ENCODE measurements at places on chromosomes 6 and 20.
A peak's percentile ranks its signal among the peaks of the same experiment; 100 is the strongest.

- DNase-seq = no peak
These were observed 389.2 kb upstream of the CITED2 start for GRCh38 chr6:139763468-139764210.

DNA sequence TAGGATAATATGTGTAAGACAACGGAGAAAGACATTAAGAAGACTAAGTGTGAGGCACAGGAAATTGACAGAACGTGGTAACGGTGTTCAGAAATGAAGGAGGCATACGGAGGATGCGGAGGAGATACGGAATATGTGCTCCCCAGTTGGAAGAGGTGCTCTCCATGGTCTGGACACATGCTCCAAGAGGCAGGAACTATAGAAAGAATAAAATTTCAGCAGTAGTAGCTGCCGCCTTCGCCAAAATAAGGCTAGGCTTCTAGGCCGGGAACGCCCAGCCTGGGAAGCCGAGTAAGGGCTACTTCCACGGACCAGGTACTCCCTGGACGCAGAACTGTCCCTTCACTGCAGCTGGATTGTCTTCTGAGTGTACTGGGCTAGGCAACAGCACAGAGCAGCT lies 7.4 kb downstream of the MAFB start:
- no peak for DNase-seq

- DNase-seq = no peak
These were observed 121.4 kb downstream of the KIF13A start for GRCh38 chr6:17865798-17866725.

- DNase-seq = no peak
These were observed 2.2 kb downstream of the SULF2 start for GRCh38 chr20:47782920-47783552.

- no peak for DNase-seq
These were observed 57.3 kb downstream of the EYA2 start for GRCh38 chr20:46951840-46952497.

DNA sequence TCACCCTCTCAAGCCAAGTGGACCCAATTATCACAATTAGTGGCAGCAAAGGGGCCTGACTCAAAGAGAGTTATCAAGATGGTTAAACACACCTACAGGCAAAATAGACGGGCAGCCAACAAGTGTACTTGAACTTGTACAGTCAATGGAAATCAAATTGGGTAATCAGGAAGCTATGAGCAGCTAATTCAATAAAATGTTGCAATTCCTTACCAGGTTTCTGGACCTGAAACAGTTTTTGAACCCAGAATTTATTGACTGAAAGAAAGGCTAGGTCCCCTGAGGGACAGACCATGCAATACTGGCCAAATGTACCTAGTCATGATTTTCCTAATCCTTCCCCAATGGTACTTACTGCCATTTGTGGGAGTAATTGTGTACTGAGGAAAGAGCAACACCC lies 679.8 kb downstream of the EPM2A start:
- DNase-seq = no peak

DNA sequence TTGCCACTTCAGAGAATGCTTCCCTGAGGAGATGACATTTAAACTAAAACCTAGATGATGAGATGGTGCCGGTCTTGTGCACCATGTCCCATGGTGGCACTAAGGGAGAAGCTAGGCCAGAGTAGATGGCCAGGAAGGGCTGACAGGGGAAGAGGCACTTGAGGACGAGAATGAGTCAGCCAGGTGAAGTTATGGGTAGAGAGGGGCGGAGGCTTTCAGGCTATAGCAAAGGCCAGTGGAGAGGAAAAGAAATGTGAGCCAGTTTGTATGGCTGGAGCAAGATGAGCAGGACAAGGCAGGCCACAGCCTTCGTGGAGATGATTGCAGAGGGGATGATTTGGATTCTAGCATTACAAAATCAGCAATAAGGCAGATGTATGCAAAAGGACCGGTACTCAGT lies 44.7 kb upstream of the ADGRF4 start:
- no peak for DNase-seq

DNA sequence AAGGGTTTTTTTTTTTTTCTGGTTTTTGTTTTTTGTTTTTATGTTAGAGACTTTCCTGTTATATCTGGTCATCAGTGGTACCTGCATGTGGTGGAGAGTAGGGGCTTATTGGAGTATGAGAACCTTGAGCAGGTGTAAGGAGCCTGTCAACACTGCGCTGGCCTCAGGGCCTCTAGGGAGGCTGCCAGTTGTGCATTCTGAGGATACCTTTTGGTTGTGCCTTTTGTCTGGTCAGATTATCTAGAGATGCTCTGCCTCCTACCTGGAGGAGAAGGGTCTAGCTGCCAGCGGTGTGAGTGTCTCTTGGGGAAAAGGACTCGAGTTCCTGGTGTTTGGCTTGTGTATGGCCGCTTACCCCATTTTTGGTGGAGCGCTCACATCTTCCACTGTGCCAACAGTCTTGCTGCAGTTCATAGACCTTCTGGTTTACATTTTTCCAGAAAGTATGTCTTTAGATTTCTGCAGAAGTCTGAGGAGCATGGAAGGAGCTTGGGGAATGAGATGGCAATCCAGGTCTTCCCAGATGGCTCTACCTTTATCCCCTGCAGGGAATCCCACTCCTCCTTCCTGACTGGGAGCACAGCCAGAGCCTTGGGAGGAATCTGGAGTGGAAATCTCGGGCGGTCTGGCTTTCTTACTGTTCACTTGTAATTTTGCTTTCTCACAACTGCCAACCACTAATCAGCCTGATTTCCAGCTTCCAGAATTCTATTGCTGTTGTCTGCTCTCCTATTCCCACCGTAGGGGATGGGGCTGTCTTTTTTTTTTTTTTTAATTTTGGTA lies 49.9 kb downstream of the PTPN1 start:
- DNase-seq = no peak

DNA sequence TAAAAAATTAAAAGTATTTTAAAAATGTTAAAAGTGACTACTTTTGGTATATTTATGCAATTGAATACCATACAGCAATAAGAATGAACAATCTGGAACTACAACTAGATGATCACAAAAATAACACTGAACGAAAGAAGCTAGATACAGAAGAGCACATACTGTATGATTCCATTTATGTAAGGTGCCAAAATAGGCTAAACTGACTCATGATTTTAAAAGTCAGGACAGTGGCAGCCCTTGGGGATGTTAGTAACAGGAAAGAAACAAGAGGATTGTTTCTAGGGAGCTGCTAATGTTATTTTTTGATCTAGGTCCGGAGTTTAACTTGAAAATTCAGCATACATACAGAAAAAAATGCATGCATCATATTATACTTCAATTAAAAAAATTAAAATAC lies 42.3 kb downstream of the KIF13A start:
- no peak for DNase-seq

- no peak for DNase-seq
These were observed 447.8 kb upstream of the FLRT3 start for GRCh38 chr20:14785065-14785743.

DNA sequence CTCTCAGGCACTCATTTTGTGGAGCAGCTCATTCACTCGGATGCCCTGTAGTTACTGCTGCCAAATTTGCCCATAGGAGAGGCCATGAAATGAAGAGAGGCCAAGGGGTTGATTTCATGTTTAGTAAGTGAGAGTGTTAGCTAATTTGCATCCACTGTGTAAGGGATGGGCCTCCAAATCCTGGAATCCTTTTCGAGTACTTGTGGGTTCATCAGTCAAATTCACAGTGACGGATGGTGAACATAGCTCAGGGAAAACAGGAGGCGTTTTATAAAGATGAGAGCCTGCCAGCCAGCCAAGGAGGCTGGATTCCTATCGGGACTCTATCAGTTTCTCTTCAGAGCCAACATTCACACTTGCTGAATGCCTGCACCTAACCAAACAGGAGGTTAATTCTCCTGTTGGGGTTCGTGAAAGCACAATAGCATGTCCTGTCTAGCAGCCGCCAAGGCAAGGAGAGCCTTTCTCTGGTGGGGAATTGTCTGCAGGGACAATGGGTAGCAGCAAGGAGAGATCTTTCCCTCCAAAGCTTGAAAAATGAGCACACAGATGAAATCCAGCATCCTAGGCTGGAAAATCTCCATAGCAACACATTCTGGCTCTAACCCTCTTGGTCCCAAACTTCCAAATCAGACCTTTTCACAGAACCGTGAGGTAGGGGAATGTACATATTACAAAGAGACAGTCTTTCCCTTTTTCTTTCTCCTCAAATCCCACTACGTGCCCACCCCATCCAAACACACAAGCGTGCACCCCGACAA lies 231.4 kb upstream of the ECI2 start:
- DNase-seq = no peak

- DNase-seq = no peak
These were observed 1516.4 kb upstream of the DEFB115 start for GRCh38 chr20:29740951-29741593.

- DNase-seq = no peak
These were observed 874 bp downstream of the ZBTB46 start for GRCh38 chr20:63829945-63830835.

DNA sequence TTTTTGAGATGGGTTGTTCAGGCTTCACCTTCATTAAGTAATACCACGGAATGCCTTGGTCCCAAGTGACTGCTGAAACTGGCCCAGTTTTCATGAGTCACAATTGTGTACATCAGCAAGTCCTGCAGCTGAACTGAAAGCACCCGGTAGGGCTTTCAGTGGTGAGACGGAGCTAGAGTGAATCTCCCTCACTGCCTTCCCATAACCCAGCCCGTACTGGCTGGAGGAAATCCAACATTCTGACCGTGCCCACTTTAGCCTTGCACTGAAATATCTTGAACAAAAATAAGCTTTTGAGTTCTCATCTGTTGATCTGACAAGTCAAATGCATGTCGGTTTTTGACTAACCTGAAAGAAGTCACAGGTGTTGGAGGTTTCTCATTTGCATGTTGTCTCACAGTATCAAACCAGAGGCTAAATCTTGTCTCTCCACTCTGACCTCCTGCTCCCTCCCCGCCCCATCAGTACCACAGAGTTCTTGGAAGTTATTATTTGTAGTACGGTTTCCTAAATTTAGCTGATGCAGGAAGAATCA lies 35.9 kb downstream of the DUSP22 start:
- no peak for DNase-seq

- DNase-seq = peak; percentile 85
These were observed at the start of gene BICRAL for GRCh38 chr6:42781796-42782688. Gene BICRAL, plus strand, starts transcription at chr6:42782052. Its CDS starts 39,971 bp downstream, at chr6:42822023.

DNA sequence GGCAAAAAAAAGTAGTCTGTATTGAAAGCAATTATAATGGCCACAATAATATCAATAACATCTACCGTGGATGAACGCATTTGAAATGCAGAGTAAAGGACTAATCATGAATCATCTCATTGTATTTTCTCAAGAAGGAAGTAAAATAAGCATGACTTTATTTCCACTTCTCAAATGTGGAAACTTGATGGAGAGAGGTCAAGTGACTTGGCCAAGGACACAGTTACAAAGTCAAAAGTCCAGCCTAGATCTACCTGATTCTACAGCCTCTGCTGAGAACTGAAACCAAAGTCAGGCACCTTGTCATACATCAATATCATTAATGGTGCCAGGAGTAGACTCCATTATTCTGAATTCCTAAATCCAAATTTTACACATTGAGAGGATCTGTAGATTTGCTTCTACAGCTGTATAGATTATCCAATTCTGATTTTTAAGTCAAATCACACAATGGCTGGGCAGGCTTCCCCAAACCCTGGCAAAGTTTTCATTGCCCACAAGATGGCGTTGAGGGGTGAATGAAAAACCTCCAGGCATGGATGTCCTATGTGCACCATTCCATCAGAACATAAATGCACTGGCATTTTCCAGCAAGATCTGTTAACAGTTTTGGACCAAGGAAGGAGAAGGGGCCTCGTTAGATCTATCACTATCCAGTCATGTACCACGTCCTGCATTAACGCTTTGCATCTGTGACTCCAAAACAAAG lies 423.1 kb downstream of the MAFB start:
- DNase-seq = no peak

- no peak for DNase-seq
These were observed 30.5 kb downstream of the CDKAL1 start for GRCh38 chr6:20564777-20565176.

DNA sequence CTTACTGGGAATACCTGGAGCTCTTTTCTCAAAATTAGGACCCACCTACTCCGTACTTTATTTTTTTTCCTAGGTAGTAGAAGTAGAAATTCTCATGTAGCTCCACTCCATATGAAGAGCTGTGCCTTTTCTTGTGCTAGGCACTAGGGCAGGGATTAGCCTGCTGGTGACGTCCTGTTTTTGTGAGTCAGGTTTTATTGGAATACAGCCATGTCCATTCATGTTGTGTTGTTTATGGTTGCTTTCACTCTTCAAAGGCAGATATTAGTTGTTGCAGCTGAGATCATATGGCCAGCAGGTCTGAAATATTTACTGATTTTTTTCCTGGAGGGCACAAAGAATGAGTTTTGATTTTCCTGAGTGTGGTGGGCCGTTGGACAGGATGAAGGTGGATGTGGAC lies 20.5 kb downstream of the XRN2 start:
- no peak for DNase-seq

DNA sequence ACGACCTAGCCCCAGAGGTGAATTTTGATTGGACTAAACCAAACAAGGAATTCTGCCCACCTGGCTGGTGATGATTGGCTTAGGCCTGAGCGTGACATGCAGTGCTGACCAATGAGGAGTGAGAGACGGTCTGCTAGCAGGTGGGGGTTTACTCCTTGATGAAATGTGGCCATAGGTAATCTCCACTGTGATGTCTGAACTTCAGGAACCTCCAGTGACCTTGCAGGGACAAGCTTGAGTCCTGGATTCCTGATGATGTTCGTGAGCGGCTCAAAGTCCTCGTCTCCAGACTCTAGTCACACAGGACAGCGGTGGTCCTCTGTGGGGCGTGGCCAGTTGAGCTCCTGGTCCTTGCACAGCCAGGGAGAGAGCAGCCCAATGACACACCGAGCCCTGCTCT lies 8.4 kb downstream of the VSX1 start:
- DNase-seq = no peak

DNA sequence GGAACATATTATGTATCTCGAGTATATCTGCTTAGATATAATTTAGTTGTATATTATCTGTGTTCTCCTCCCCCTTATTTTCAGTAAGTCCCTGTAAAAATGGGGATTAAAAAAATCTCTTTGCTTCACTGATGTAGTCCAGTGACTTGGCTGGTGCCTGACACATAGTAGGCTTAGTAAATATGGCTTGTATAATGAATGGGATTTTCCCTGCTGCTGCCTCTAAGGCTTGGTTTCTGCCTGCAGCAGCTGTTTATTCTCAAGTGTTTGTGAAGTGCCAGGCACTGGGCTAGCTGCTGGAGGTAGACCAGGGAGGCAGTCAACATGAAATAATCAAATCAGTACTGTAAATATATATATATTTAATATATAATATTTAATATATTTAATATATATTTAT lies 1.6 kb upstream of the ZFP64 start:
- no peak for DNase-seq
